ENCODE measurements at places on chromosomes 7 and 10. TPM values are rescaled to one million over a fixed set of nuclear protein-coding genes. Genes with fewer than 3 reads are reported as not detected.
A peak's percentile ranks its signal among the peaks of the same experiment; 100 is the strongest.

Gene LIPF
- not detected for total RNA-seq

Gene CALML3
- not detected for total RNA-seq

GRCh38 chr10:17617031-17617911, at the start of gene HACD1:
TSS of gene HACD1 (minus strand) at chr10:17617374. CDS start at chr10:17617339, 35 bp downstream.
- DNase-seq, result peak; percentile 51

DNA sequence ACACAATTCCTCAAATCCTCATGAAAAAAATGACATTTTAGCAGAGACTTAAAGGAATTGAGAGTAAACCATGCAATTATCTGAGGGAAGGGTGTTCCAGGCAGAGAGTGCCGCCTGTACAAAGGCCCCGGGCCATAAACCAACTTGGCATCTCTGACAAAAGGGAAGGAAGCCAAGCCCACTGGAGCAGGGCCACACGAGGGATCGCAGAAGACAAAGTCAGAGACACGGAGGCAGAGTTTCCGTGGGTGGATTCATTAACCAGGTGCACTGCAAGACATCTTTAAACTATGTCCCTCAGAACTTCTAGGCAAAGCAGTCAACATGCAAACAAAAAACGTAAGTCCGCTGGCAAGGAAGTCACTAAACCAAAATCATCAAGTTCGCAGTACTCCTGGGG, 92.0 kb downstream of the SFMBT2 start:
- no peak for DNase-seq

GRCh38 chr10:43202657-43203447, 64.0 kb downstream of the RASGEF1A start:
- peak; percentile 40 for DNase-seq

DNA sequence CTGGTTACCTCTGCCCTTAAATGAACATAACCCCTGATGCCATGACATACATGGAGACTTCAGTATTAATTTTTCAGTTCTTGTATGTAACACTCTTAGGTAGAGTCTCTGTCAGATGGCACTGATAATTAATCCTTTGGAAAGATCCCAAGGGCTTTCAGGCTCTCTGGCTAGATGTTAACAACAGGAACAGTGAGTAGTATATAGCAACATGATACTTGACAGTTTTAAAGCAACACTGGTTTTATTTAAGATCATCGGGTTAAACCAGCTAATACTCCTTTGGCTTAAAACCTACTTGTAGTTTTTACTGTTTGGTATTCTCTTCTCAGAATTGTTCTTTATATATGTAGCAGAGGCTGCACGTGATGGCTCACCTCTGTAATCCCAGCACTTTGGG, 27.3 kb downstream of the AHCYL2 start:
- no peak for DNase-seq

Gene OPN4
- total RNA-seq, result not detected

GRCh38 chr10:48547061-48547895, 57.6 kb downstream of the ARHGAP22 start:
- DNase-seq, result no peak

DNA sequence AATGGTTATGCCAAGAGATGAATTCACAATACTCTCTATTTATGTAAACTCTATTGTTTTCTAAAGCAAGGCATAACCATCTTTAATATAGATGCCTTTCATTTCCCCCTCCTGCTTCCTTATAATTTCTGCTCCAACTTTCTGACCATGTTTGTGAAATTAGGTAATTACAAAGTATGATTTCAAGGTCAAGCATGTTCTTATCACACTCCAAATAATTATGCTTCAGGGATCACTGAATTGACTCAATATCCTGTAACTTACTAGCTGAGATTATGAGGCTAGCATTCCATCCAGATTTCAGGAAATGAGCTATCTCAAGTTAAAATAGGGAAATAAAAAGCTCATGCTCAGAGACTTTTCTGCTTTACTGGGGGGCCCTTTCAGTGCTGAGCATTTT, 655.9 kb upstream of the IGFBP3 start:
- DNase-seq, result no peak

Gene TUBAL3
- not detected for total RNA-seq

DNA sequence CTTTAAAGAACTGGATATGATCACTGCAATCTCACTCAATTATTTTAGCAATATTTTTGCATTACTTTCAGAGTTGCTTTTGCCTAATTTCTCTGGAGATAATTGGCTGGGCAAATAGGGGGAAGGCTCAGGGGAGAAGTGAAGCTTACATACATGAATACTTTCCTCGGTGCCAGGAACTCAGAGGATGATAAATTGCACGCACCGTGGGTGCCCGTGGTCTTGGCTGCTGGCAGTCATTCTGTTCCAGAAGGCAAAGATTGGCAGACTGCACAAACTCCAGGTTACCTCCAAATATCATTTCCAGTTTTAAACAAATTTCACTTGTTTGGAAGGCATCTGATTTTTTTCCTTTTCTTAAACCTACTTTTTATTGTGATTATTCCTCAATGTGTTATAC, 197.8 kb upstream of the TMEM72 start:
- no peak for DNase-seq

GRCh38 chr7:126222782-126223181, 1030.0 kb downstream of the GRM8 start:
- DNase-seq, result no peak

Gene NCF1
- 2.6 TPM for total RNA-seq

Gene CHST3
- 0.02 TPM for total RNA-seq

Gene PARP12
- 121 TPM for total RNA-seq

- DNase-seq, result no peak
Observed at GRCh38 chr10:26685441-26685840, 12.1 kb upstream of the PDSS1 start.

GRCh38 chr7:36601601-36602000, 122.7 kb downstream of the AOAH start:
- DNase-seq, result no peak

DNA sequence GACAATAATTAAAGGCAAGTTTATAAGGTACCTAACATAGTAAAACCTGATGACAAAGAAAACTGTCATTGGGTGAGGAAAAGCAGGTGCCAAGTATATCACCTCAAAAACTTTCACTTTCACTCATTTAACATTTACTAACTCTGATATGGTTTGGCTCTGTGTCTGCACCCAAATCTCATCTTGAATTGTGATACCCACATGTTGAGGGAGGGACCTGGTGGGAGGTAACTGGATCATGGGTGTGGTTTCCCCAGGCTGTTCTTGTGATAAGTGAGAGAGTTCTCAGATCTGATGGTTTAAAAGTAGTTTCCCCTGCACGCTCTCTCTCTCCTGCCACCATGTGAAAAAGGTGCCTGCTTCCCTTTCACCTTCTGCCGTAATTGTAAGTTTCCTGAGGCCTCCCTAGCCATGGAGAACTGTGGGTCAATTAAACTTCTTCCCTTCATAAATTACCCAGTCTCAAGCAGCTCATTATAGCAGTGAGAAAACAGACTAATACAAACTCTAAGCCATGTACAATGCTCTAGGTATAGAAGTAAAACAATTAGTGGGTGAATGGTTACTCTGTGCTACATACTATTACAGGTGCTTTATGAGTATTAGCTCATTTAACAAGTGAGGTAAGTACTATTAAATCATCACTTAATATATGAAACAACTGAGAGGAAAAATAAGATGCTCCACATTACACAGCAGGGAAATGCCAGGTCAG, 199.0 kb downstream of the CHCHD3 start:
- peak; percentile 60 for DNase-seq

Gene CYP2C9
- not detected for total RNA-seq

DNA sequence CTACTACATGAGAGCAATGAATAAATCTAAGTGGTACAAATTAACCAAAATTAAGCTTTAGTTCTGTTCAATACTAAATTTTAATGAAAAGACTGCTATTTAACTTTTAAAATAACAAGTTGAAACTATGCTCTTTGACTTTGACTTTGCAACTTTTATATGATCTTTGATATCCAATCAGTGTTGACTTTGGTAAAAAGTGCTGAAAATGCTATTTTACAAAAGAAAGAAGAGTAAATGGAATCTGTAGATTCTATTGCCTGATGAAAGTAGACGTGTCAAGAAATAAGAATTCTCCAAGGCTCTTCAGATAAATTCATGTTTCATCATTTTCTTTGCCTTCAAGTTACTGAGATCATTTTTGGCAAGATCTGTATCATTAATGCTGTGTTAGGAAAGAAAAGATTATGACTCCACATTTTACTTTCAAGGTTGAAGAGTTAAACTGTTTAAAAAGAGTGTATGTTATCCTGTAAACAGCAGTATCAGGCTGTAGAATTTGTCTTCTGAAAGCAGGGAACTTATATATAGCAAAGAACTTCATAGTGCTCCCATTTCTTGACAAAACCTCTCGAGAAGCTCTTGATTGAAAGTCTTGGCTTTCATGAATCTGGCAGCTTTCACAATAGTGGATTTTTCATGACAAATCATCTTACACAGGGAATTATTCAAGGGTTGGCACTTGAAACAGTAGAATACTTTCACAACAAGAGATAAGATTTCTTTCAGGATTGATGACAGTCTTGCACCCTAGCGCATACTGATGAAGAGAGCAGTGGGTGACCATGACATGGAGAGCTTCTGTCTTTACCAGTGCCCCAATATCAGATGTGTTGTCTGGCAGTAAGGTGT, 72.1 kb downstream of the PTEN start:
- no peak for DNase-seq

DNA sequence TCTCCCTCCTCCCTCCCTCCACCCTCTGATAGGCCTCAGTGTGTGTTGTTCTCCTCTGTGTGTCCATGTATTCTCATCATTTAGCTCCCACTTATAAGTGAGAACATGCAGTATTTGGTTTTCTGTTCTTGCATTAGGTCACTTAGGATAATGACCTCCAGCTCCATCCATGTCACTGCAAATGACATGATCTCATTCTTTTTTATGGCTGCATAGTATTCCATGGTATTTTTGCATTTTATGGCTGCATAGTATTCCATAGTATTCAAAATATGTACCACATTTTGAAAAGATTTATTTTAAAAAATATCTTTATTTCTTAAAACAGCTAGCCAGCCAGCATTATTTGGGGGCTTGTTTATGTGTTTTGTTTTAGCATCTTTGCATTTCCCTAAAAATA, 275.6 kb downstream of the SFMBT2 start:
- no peak for DNase-seq

Gene IRF5
- total RNA-seq, result 6.5 TPM

- no peak for DNase-seq
Observed at GRCh38 chr7:145360511-145361100, 524.8 kb upstream of the TPK1 start.

Gene RAPGEF5
- total RNA-seq, result 0.60 TPM

DNA sequence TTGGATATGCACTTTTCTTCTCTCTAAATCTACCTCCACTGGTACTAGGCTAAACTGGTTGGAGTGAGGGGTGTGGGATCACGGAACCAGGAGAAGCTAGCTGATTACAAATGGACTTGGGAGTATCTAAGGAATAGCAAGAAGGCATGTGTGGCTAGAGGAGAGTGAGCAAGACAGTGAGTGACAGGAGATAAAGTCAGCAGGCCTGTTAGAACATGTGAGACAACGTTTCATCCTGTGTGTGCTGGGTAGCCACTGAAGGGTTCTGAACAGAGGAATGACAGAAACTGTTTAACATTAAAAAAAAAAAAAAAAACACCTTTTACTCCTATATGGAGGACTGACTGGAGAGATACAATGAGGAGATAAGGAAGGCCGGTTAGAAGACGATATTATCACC, 51.7 kb downstream of the ZNF438 start:
- DNase-seq, result no peak

DNA sequence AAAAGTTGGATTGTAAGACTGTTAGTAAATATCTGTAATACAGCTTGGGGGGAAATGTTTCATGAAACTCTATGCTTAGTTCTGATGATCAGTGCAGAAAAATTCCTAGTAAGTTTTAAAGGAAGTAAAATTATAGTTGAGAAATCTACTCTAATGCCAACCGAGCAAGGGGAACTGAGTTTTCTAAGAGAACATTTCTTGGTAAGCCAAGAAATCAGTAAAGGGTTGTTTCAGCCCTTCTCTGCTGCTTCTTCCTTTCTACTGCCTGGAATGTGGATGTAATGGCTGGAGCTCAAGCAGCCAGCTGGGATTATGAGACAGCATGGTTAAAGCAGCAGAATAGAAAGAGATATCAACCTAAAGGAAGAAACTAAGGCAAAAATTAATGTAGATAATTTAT, 15.9 kb upstream of the AKR1B1 start:
- DNase-seq, result no peak

Gene SLC13A4
- total RNA-seq, result not detected

GRCh38 chr10:24651923-24652322, 71.8 kb downstream of the ARHGAP21 start:
- no peak for DNase-seq

DNA sequence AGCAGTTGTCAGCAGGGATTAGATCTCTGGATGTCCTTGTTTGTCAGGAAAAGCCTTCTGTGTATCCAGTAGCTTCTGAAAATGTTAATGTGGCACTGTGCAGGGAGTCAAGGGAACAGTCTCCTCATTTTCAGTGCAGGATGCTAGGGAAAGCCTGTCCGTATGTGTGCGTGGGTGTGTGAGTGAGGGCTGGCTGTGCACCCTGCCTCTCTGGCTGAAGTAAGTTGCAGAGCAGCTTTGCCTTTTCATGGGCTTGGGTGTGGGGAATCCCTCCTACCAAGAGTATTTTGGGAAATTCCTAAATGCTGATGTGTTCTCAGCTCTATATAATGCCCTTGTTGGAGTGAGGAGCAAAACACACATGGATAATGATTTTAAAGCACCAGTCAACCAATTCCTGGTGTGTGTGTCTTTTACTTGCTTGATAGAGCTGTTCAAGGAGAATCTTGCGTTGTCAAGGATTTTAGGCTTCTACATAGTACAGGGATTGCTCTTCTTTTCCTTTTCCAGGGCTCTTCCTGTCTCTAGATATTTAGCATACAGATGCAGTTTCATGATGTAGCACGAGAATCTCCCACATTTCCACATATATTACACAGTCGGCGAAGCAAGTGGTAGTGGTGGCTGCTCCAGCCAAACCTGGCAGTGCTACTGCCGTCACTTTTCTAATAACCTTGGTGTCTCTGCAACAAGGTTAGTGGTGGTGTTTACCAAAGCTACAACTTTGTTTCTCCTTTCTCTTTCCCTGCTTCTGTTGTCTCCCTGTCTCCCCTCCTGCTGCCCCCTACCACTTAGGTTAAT, 92.8 kb downstream of the MCU start:
- DNase-seq, result no peak
